A172 (cell line): ENCODE measurements at places on chromosomes 1 and 21.
A peak's percentile ranks its signal among the peaks of the same experiment; 100 is the strongest.

- DNase-seq, result no peak
These were observed 125.6 kb downstream of the CACNA1E start for GRCh38 chr1:181608948-181609347.

- no peak for DNase-seq
These were observed 23.9 kb downstream of the PRRC2C start for GRCh38 chr1:171509191-171509590.

DNA sequence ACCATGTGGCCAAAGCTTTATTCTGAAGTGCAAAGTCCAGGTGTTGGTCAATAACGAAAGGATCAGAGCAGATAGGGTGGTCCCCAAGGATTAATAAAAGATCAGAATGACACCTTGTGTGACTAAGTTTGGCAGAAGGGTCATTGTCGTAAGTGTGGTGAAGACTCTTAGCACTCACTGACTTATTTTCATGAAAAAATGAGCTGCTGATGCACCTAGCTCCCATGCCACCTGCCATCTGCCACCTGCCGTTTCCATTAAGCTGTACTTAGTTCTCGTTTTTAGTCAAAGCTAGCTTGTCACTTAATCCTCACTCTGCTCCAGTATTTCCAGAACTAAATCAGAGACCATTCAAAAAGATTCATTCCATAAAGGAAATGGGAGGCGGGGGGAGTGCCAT, 112.6 kb downstream of the SEC16B start:
- no peak for DNase-seq

DNA sequence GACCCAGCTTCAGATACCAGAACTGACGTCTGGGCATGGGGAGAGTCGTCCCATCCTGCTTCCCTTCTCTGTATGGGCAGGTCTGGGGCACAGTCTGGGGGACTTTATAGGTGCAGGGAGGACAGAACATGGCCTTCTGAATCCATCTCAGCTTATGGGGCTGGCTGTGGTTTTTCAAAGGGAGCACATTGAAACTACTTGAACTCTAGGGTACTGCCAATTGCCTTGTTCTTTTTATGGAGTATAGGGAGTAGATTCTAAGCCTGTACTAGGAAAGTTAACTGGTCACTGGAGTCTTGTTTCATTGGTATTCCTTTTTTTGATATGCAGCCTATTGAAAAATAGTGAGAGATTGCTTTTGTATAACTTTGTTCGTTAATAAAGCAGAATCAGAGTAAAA, 90.2 kb downstream of the ATP5PO start:
- no peak for DNase-seq

- no peak for DNase-seq
These were observed 100.5 kb downstream of the AK5 start for GRCh38 chr1:77382366-77382765.

DNA sequence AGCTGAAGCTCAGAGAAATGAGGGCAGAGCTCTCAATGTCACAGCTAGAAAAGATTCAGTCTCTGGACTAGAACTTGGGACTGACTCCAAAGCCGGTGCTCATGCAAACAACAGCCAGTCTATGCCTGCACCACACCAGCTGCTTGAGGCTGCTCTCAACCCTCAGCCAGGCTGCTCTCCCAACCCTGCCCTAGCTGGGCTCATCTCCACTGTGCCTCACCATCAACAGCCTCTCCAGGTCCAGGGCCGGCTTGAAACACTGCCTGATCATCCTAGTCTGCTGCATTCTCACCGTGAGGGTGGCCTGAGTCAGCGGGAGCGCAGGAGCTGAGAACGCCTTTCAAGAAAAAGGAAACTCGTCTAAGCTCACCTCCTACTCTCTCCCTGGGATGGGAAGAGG, 94.5 kb downstream of the PTPRU start:
- DNase-seq, result no peak

DNA sequence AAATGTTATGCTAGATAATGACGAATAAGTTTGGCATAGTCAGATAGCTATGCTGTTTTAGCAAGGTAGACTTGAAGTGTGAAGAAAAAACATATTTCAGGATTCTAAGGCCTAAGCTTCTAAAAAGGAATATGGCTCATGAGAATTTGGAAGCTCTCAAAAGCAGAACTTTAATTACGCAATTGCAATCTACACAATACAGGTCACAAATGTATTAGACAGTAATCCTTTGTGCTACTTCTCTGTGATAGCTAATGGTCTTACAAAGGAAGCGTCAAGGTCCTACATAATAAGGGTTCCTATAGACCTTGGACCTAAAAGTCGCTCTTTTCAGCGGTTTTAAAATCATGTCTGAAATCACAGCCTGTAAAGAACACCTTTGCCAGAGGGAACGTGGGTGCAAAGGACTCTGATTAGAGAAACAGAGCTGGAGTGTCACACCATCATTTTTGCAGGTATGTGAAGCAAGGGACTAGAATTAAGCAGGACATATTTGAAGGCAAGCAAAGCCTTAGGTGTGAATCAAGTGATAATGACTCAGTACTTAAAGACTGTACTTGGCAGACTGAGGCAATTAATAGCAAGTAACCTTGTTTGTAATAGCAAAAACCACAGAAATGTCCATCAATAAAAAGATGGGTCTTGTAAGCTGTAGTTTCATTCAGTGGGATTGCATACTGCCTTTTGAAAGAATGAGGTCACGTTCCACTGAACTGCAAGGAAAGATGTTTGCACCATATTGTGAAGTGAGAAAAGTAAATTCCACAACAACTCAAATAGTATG, 420.2 kb downstream of the KCTD3 start:
- no peak for DNase-seq

GRCh38 chr1:147913362-147913942, 10.9 kb downstream of the GJA8 start:
- DNase-seq, result no peak

DNA sequence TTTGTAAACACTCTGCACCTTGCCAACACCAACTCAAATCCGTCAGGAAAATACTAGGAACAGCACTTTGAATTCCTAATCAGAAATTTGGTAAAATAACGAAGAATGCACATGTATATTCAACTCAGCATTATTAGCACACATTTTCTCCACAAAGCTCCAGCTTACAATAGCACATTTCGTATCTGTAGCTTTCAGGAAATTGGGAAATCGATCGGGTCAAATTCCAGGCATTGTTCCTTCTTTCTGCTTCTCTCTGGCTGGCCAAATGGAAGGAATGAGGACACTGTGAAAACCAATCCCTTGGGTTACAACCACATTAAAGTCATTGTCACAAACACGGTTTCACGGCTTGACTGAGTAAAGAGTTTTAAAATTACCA, 58.6 kb downstream of the NPHP4 start:
- no peak for DNase-seq

- DNase-seq, result no peak
These were observed 343.8 kb downstream of the USP25 start for GRCh38 chr21:16073586-16073985.

GRCh38 chr1:224259986-224260385, 70.0 kb downstream of the NVL start:
- peak; percentile 75 for DNase-seq

- no peak for DNase-seq
These were observed 57.3 kb downstream of the SDCCAG8 start for GRCh38 chr1:243312952-243313634.

- no peak for DNase-seq
These were observed 996.2 kb downstream of the AMY1C start for GRCh38 chr1:104745875-104746274.

- DNase-seq, result no peak
These were observed 32.1 kb upstream of the TEKT2 start for GRCh38 chr1:36051821-36052220.

- DNase-seq, result peak; percentile 60
These were observed 185.2 kb downstream of the FAF1 start for GRCh38 chr1:50774759-50775351.

DNA sequence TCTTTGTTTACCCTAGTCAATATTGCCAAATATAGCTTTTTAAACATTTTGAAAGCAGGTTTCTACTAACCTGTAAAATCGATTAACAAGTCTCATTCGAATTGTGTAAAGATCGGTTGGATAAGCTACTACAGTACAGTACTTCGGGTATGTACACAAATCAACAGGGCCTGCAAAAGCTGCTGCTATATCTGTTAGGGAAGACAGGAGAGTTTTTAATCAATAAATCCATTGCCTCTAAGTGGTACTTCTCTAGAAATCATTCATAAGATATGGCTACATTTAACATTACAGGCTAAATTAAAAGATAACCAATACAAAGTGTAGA, 34.8 kb upstream of the PSMG1 start:
- no peak for DNase-seq

DNA sequence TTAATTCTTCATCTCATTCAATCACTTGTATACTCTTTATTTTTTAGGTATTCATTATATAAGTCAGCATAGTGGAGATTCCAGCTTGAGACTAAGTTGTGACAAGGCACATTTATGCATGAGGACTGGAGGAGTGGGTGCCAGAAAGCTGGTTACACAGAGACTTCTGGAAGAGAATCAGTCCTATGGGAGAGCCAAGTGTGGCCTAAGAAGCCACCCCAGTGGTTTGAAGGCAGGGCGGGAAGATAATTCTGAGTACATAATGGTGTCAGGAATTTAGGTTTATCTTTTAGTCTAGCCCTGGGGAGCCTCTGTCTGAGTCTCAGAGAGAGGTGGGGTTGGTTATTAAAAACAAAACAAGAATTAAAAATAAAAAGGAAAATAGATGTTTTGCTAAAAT, 83.0 kb downstream of the SPAG17 start:
- DNase-seq, result no peak

GRCh38 chr1:64956733-64957441, 9.5 kb downstream of the JAK1 start:
- DNase-seq, result no peak

DNA sequence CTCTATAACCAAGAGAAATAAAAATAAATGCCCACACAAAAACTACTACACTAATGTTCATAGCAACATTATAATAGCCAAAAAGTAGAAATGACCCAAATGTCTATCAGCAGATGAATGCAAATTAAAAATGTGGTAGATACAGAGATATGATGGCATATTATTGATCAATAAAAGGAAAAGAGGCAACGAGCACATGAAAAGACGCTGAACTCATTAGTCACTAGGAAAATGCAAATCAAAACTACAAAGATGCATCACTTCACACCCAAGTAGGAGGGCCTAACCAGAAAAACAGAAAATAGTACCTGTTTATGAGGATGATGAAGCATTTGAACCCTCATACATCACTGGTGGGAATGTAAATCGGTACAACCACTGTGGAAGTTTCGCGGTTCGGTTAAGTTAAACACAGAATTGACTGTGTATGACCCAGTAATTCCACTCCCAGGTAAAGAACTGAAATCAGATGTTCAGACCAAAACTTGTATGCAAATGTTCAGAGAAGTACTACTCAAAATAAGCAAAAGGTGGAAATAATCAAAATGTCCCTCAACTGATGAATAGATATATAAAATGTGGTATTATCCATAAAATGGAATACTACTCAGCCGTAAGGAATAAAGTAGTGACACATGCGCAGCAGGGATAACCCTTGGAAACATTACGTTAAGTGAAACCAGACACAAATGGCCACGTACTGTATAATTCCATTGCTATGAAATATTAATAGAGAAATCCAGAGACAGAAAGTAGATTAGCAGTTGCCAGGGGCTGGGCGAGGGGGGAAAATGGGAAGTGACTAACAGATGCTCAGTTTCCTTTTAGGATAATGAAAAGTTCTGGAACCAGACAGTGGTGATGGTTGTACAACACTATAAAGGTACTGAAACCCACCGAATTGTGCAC, 3.1 kb downstream of the USP48 start:
- DNase-seq, result no peak

DNA sequence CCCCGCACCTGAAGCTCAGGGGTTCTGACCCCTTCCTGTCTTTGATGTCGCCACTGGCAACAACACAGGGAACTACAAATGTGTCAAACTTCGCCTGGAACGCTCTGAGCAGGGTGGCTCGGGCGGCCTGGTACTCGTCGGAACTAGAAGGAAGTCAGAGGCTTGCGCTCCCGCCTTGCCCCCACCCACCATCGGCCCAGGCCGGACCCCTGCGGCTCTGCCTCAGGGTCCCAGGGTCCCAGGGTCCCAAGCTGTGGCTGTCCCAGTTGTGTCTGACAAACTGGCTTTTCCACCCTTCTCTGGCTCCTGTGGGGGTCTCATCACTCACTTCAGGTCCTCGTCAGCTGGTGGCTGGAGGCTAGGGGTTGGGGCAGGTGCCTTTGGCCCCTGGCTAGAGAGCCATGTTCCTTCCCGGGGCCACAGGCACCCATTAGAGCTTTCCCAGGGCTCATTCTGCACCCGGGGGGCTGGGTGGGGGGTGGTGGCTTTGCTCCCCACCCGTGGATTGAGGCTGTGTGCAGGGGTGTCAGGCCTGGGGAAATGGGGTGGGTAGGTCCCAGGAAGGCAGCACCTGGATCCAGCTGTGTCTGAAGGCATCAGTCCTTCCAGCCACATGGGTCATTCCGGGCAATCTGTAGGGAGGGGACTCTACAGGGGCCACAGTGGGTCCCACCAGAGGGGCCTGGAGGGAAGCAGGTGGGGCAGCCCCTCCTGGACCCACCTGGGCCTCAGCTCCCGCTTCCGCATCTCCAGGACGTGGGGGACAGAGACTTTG, 8.0 kb upstream of the TMEM52 start:
- no peak for DNase-seq

DNA sequence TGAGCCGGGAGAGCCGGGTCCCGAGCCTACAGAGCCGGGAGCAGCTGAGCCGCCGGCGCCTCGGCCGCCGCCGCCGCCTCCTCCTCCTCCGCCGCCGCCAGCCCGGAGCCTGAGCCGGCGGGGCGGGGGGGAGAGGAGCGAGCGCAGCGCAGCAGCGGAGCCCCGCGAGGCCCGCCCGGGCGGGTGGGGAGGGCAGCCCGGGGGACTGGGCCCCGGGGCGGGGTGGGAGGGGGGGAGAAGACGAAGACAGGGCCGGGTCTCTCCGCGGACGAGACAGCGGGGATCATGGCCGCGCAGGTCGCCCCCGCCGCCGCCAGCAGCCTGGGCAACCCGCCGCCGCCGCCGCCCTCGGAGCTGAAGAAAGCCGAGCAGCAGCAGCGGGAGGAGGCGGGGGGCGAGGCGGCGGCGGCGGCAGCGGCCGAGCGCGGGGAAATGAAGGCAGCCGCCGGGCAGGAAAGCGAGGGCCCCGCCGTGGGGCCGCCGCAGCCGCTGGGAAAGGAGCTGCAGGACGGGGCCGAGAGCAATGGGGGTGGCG, 371 bp downstream of the ARID1A start:
- DNase-seq, result no peak

- DNase-seq, result peak; percentile 33
These were observed 19.1 kb downstream of the ABCA4 start for GRCh38 chr1:94101613-94102525.

- DNase-seq, result no peak
These were observed 58.2 kb downstream of the ITSN1 start for GRCh38 chr21:33700491-33700890.

DNA sequence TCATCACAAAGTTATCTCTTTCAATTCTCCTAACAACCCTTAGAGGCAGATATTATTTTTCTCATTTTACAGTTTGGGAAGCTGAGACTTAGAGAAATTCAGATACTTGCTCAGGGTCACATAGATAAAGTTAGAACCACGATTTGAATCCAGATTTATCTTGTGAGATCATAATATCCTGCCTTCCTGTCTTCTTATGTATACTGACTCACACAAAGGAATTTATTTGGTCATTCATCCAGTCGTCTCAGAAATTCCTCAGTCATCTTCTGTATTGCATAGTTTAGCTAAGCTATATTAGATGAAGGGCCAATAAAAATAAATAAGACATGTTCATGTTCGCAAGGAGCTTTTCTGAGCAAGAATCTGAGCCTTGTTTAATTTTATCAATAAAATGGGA, 35.8 kb upstream of the RUNX1 start:
- peak; percentile 97 for DNase-seq
